H9 (cell line): ENCODE measurements at places on chromosomes 2 and 18.
A peak's percentile ranks its signal among the peaks of the same experiment; 100 is the strongest.

- no peak for DNase-seq
- H3K27me3 ChIP-seq, result no peaks in the 10 kb centered on the region
- no peak overlapping the region for H3K4me3 ChIP-seq
Observed at GRCh38 chr2:14861181-14861580, 228.7 kb downstream of the LRATD1 start.

- H3K27ac ChIP-seq, result no peak within 1 kb of the TSS
- no peaks in the 10 kb centered on the region; the same call in 1 of the 2 replicates for H3K4me1 ChIP-seq
- peak within 1 kb of the TSS; percentile 85 for H3K4me3 ChIP-seq
- peak; percentile 61 for DNase-seq
Observed at GRCh38 chr2:16665748-16666448, at the start of gene CYRIA. Gene CYRIA (minus strand): TSS chr2:16665834. CDS start chr2:16588119, 77,715 bp downstream.

GRCh38 chr2:19989342-19989666 lies 601 bp downstream of the WDR35 start:
- peak overlapping the region; percentile 93 for H3K4me3 ChIP-seq
- no peaks in the 10 kb centered on the region for H3K27me3 ChIP-seq
- H3K4me1 ChIP-seq, result peaks cover 4% of the 10 kb centered on the region; the same call in 1 of the 2 replicates
- no peak overlapping the region for H3K27ac ChIP-seq
- DNase-seq, result no peak
- peaks cover 17% of the 10 kb centered on the region for H3K36me3 ChIP-seq

DNA sequence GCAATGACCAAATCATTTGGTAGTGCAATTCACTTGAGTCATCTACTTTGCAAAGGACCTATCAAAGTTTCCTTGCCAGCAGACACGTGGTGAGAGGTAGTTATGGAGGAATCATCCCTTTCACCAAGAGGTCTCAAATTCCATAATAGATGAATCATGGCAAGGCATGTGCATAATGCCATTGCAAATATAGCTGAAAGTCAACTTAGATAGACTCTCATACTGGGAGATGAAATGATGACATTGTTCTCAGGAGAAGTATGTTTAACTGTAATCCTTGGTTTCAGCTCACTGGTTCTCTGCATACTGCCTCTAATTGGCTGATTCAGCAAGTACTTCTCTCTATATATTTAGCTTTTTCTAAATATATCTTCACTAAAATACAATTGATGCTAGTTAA lies 57.2 kb downstream of the CALCRL start:
- H3K4me3 ChIP-seq, result no peak overlapping the region
- no peak overlapping the region for H3K27ac ChIP-seq
- H3K36me3 ChIP-seq, result peaks cover 8% of the 10 kb centered on the region; the same call in 1 of the 2 replicates
- no peaks in the 10 kb centered on the region for H3K4me1 ChIP-seq
- no peaks in the 10 kb centered on the region for H3K27me3 ChIP-seq
- no peak for DNase-seq

DNA sequence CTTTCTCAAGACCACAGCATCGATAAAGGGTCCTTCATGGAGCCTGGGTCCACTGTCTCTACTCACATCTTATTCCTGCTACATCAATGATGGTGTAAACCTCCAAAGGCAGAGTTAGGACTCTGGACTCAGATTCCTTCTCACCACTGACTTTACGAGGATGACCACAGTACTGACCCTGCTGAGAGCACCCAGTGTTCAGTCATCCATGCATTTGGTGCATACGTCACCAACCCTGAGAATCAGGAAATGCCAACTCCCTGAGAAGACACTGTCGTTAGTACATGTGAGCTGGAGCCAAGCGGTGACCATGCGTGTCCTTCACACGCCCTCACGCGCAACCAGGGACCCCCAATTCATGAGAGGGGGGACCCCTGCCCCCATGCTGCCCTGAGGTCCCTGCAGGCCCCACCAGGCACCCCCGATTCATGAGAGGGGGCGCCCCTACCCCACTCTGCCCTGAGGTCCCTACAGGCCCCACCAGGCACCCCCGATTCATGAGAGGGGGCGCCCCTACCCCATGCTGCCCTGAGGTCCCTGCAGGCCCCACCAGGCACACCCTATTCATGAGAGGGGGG lies 178.4 kb upstream of the TPO start:
- H3K27ac ChIP-seq, result no peak overlapping the region
- no peak for DNase-seq
- no peaks in the 10 kb centered on the region for H3K27me3 ChIP-seq
- H3K36me3 ChIP-seq, result peaks cover 10% of the 10 kb centered on the region; the same call in 2 of the 3 replicates
- no peak overlapping the region for H3K4me3 ChIP-seq
- H3K4me1 ChIP-seq, result no peaks in the 10 kb centered on the region; the same call in 1 of the 2 replicates

DNA sequence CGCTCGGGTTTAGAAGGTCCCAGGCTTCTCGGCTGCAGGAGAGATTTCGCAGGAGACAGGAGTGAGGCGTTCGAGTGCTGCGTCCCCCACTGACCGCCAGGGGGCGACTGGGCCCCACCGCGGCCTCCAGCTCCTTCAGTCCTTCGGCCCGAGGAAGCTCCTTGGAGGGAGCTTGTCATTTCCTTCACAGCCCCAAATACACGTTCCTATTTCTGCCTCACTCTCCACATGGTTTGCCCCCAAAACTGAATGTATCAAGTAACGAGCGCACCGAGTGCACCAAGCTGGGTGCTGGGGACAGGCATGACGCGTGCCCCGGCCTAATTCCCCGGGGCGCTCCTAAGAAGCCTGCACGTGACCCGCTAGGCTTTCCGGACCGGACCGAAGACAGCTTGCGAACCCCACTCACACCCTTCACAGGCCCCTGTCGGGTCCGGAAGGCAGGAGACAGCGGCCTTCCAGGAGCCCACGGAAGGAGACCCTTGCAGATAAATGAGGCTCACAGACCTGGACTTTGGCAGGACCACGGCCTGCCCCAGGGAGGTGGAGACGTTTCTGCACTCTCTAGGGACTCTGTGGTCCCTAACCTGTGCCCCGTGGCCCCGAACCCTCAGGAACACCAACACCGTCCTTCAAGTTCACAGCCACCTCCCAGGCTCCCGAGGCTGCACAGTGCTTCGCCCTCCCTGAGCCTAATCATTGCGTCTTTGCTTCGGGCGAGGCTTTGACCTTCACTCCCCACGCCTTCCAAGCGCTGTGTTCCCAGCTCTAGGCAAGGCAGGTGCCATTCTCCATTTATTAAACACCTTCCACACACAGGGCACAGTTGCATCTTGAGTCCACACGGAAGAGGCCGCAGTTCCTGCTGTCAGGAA lies 13.0 kb upstream of the FAHD2A start:
- no peak overlapping the region for H3K4me3 ChIP-seq
- H3K4me1 ChIP-seq, result no peaks in the 10 kb centered on the region
- H3K27me3 ChIP-seq, result no peaks in the 10 kb centered on the region
- DNase-seq, result peak; percentile 86
- no peak overlapping the region for H3K27ac ChIP-seq

DNA sequence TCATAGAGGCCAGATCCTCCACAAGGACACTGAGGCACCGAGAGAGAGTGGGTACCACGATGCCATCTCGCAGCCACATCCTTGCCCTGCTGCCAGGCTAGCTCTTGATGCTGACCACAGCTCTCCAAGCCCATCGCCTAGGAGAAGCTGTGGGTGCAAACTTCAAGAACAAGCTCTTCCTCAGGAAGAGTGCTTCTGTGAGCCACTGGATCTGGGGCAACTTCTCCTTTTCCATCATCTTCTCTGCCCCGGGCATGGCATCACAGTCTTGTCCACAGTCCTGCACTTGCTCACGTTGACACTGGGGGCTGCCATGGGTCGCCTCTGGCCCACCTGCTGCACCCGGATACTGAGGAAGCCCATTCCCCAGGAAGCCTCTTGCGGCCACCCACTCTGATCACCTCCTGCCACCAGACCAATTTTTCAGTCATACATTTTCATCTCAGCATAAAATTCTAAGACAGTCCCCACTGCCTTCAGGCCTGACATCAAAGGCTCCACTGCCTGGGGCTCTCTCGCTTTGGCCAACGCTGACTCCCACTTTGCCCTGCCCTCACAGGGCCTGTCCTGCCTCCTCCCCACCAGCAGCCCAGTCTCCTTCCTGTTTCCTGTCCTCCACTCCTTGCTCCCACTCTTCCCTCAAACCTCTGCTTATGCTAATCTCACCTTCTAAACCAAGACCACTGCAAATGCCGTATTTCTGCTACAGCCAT lies 243.9 kb downstream of the AFF3 start:
- H3K4me3 ChIP-seq, result no peak overlapping the region
- no peak for DNase-seq
- no peak overlapping the region for H3K27ac ChIP-seq
- no peaks in the 10 kb centered on the region for H3K4me1 ChIP-seq
- no peaks in the 10 kb centered on the region; the same call in 1 of the 2 replicates for H3K27me3 ChIP-seq

DNA sequence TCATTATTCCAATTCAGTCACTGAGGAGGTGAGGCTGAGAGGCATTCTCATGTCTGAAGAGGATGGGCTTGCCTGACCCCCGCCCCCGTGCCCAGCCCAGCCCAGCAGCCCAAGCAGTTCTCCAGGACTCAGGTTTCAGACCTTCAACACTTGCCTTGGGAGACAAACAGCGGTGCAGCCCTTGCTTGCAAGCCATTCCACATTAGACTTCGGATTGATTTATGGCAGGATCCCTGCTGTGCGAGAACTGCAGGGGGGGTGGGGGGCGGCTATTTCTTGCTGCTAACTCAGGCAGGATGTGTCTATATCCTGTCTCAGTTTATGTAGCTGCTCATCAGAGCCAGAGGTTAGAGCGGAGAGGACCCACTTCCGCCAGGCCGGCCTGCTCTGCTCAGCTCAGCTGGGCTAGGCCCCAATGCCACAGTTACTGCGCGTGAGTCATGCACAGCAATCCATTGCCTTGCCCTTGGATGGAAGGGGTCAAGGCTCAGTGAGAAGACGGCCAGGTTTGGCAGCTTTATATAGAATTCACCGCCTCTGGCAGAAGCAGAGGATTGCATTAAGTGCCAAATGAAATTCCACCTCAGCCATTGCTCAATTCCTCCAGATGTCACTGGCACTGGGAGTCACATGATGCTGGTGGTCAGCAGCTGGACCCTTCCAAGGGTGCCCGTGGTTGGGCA lies 1.8 kb downstream of the GYPC start:
- H3K27me3 ChIP-seq, result no peaks in the 10 kb centered on the region
- DNase-seq, result peak; percentile 83
- peaks cover 8% of the 10 kb centered on the region for H3K4me1 ChIP-seq
- peak overlapping the region; percentile 81; the same call in 2 of the 3 replicates for H3K4me3 ChIP-seq

- no peaks in the 10 kb centered on the region for H3K27me3 ChIP-seq
- H3K4me1 ChIP-seq, result no peaks in the 10 kb centered on the region
- H3K27ac ChIP-seq, result no peak overlapping the region
- H3K4me3 ChIP-seq, result no peak overlapping the region
Observed at GRCh38 chr2:181183878-181184542, 203.6 kb downstream of the UBE2E3 start.

DNA sequence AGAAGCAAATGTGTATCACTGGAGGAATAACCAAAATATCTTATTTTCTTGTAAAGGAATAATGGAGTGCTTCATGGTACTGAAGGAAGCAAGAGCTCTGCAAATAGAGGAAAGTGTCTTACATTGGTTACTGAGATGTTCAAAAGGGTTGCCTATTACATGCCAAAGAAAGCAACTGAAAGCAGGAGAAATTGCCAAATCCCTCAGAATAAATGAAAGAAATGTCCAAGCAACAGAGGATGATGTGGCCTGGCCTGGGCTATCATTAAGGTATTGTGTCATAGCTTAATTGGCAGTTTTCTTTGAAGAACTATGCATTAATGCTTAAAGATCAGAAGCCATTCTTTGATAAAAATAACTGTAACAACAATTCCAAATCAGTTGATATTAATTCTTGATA lies 173.7 kb downstream of the RAB3GAP1 start:
- no peak for DNase-seq
- no peaks in the 10 kb centered on the region for H3K27me3 ChIP-seq
- H3K27ac ChIP-seq, result no peak overlapping the region
- H3K36me3 ChIP-seq, result peaks cover 6% of the 10 kb centered on the region
- no peak overlapping the region for H3K4me3 ChIP-seq
- H3K4me1 ChIP-seq, result no peaks in the 10 kb centered on the region

DNA sequence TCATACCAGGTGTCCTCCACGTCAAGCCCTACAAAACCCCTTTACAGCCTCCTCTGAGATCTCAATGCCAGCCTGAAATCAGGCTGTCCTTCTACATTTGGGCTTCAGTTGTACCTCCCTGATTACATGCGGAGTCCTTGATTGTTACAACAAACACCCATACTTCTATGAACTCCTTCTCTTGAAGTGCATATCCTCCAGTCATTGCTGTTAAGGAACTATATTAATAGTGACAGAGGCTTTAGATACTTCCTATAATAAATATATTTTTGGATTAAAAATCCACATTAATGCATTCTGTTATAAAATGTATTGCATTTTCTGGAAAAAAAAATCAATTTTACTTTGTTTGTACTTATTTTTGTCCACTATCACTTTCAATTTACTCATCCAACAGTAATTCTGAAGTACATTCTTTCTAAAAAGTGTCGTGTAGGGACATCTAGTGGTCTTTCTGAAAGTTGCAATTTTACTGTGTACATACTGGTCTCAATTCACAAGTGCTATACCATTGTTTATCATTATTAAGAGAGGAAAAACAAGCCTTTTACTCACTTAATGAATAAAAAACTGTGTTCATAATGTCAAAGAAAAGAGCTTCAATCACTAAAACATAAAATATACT lies 316.4 kb downstream of the DSEL start:
- H3K4me1 ChIP-seq, result no peaks in the 10 kb centered on the region
- H3K27me3 ChIP-seq, result no peaks in the 10 kb centered on the region
- no peak overlapping the region for H3K4me3 ChIP-seq
- no peak overlapping the region for H3K27ac ChIP-seq
- no peak for DNase-seq

- H3K27me3 ChIP-seq, result no peaks in the 10 kb centered on the region
- H3K36me3 ChIP-seq, result no peaks in the 10 kb centered on the region
- no peaks in the 10 kb centered on the region for H3K4me1 ChIP-seq
- no peak for DNase-seq
Observed at GRCh38 chr2:207066791-207067460, 98.8 kb downstream of the KLF7 start.
